Stomach (tissue), 19 donors: ENCODE measurements at places on chromosomes 2 and 18. TPM values are rescaled to one million over a fixed set of nuclear protein-coding genes. Genes with fewer than 3 reads are reported as not detected.

GRCh38 chr2:148565272-148565894, 79.2 kb upstream of the EPC2 start:
- H3K4me1 ChIP-seq: no peaks in the 10 kb centered on the region
- DNase-seq: no peak
- no peak overlapping the region for H3K27ac ChIP-seq
- H3K36me3 ChIP-seq: no peaks in the 10 kb centered on the region
- peaks cover 16% of the 10 kb centered on the region for H3K27me3 ChIP-seq

The TEKT4 gene
- total RNA-seq: not detected

- H3K27me3 ChIP-seq: no peaks in the 10 kb centered on the region
- DNase-seq: peak; percentile 87
- no peaks in the 10 kb centered on the region for H3K36me3 ChIP-seq
- peaks cover 27% of the 10 kb centered on the region for H3K4me1 ChIP-seq
- no peak overlapping the region for H3K4me3 ChIP-seq
Measured at GRCh38 chr2:219408631-219409030, 9.5 kb upstream of the DES start.

- no peaks in the 10 kb centered on the region for H3K36me3 ChIP-seq
- H3K4me1 ChIP-seq: peaks cover 54% of the 10 kb centered on the region
- no peaks in the 10 kb centered on the region for H3K27me3 ChIP-seq
- no peak overlapping the region for H3K4me3 ChIP-seq
- DNase-seq: peak; percentile 51
- no peak overlapping the region for H3K27ac ChIP-seq
Measured at GRCh38 chr2:148720501-148721001, 76.0 kb downstream of the EPC2 start.

The CRIM1 gene
- 46.5 TPM for total RNA-seq
